ENCODE measurements at places on chromosomes 7 and 10.

DNA sequence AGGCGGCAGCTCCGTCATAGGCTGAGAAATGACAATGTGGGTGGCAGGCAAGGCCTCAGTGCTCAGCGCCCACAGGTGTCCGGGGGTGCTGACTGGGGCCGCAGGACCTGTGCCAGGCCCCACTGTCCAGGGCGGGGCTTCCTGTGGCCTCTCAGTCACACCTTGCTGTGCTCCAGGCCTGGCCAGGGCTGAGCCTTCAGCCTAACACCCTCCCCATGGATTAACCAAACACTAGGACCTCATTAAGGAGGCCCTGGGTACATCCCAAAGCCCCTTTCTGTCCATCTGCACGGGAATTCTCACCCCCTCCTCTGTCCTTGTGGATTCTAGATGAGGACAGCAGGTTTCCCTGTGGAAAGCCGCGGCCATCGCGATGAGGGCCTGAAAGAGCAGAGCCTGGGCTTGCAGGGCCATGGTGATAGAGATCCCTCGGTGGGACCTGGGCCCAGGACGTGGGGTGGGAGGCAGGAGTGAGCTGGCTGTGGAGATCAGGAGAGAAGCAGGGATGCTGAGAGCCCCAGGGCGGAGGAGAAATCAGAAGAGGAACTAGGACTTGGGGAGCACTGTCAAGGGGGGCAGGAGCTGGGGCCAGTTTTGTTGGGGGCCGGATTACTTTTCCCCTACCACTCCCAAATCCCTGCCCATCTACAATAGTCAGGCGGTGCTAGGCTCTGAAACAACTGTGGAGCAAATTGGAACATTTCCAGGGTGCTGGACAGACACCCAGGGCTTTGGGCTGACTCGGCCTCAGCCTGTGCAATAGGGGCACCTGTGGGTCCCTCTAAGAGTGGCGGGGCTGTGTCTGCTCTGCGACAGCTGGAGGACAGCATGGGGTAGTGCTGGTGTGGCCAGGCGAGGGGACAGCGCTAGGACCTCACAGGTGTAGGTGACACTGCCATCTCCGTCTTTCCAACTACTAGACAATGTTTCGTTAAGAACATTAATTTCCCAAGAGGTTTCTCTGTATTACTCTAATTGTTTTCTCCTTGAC, 23.3 kb upstream of the MNX1 start:
- no peak for DNase-seq

GRCh38 chr7:141158561-141158960, 84.7 kb downstream of the TMEM178B start:
- DNase-seq = peak; percentile 89

GRCh38 chr7:29866490-29866930, 60.2 kb downstream of the WIPF3 start:
- DNase-seq = no peak

DNA sequence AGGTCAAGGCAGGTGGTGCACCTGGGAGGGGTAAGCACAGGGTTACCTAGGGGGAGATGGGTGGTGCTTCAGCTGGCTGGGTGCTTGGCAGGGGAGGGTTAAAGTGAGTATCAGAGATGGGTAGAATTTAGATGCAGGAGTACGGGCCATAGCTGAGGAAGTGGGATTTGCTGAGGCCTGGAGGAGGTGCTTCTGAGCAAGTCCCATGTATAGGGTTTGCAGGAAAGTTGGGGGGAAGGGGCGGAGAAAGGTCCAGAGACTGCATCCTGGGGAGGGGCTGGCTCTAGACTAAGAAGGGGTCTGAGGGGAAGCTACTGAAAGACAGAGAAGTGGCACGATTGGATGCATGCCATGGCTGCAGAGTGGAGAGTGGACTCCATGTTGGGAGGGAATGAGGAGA, 281.6 kb upstream of the ZNF32 start:
- no peak for DNase-seq

DNA sequence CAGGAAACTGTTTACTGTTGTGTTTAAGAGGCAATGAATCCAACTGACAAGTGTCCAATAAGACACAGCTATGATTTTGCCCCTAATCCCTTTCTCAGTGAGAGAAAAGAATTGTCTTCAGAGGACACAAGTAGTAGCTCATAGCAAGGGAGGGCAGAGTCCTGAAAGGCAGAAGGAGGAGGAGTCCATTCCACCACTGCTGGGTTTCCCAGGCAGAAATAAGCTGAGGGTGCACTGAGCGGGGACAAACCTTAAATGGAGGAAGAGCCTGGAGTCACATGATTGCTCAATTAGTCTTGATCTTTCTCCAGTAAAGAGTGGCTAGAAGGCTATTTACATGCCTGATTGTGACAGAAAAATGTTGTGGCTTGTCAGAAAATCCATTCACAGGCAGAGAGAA, 573.8 kb downstream of the POM121L12 start:
- DNase-seq = no peak

GRCh38 chr10:112314822-112315474, 31.7 kb downstream of the TECTB start:
- peak; percentile 67 for DNase-seq

- DNase-seq = no peak
Observed at GRCh38 chr10:128567551-128567950, 441.3 kb upstream of the MKI67 start.

DNA sequence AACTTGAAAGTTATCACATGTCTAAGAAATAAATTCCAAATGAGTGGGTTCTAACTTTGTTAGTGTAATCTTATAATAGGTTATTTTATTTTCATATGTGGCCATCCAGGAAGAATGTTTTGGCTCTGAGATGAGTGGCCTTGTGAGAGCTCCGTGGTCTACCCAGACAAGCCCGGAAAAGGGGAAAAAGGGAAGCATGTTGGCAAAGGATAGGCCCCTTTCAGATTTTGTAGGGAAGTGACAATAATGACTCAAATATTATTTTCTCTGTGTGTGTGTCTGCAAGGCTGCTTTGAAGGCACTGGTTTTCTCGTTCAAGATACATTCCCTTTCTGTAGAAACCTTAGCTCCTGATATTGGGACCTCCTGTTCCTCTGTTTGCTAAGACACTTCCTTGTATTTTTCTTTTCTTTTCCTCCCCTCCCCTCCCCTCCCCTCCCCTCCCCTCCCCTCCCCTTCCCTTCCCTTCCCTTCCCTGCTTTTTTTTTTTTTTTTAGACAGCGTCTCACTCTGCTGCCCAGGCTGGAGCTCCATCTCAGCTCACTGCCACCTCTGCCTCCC, 240.8 kb downstream of the LRMDA start:
- DNase-seq = no peak

DNA sequence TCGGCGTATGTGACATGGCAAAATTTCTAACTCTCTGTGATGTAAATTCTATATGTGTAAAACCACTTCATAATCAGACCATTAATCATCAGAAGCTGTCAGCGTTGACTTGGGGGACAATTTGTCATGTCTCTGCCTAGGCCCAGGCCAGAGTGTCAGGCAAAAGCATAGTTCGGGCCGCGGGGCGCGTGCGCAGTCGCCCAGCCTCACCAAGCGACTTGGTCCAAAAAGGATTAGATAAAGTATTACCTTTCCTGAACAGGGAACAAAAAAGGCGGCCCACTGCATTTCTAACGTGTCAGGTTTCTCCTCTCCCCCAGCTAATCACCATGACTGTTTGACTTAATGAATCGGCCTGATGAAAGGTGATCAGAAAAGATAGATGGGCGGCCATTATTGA, 114.2 kb downstream of the EBF3 start:
- no peak for DNase-seq

DNA sequence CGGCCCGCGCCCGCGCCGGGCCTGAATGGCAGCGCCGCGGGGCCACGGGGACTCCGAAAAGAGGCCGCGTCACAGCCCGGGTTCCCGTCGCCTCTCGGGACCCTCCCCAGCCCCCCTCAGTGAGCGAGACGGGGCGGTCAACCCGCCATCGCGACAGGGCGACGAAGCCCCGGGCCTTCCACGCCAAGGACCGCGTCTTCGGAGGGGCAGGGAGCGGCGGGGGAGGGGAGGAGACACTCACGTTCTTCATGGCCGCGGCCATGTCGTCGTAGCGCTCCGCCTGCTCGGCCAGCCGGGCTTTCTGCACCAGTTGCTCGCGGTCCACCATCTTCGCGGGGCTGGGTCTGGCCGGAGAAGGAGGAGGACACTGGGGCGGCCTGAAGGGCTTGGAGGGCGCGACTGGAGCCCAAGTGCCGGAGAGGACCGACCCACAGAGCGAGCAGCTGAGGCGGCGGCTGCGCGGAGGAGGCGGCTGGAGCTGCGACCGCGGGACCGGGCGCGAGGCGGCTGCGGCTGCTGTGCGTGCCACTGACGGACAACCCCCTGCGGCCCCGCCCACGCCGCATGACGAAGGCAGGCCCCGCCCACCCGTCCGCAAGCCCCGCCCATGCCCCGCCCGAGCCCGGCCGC, at the start of gene YWHAG:
Gene YWHAG (minus strand): TSS at position 511 of the 630 bp plus-strand sequence. CDS start 183 bp downstream, at position 328.
- DNase-seq = peak; percentile 93

DNA sequence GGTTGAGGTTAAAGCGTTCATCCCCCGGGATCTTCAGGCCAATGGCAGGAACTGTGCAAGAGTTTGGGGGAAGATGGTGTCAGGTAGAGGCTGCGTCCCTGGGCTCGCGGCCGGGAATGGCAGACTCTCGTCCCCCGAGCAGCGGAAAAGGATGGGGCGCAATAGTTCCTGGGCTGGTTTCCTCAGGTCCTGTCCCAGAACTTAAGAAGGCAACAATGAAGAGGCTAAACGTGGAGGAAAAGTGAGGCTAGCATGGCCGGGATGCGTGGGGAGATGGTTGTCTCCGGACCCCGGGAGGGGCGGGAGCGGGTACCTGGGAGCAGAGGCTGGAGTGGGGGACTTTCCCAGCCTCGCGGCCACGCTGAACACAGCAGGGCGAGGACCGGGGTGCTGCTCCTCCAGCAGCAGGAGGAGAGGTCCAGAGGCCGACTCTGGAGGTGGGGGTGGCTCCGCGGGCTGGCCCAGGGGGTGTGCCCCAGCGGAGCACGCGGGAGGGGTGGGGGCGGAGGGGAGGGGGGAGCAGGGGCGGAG, 882 bp downstream of the IRF5 start:
- no peak for DNase-seq

DNA sequence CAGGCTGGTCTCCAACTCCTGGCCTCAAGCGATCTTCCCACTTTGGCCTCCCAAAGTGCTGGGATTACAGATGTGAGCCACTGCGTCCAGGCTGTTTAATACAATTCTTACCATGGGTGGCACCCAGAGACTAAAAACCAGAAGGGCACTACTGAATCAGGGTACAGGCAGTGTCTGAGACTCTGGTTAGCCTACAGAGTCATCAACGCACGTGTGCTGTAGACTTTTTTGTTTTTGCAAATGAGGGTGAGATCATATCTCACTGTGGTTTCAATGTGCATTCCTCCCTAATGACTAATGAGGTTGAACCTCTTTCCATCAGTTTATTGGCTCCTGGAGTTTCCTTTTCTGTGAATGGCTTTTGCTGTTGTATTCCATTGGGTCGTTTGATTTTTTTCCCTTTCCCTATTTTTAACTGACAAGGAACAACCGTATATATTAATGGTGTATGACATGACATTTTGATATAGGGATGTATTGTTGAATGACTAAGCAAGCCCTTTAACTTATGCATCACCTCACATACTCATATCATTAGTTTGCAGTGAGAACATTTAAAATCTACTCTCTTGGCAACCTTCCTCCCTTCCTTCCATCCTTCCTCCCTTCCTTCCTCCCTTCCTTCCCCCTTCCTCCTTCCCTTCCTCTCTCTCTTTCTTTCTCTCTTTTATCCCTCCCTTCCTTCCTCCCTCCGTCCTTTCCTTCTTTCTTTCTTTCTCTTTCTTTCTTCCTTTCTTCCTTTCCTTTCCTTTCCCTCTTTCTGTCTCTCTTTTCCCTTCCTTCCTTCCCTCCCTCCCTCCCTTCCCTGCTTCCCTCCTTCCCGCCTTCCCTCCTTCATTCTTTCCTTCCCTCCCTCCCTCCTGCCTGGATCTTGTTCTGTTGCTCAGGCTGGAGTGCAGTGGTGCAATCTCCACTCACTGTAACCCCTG, 9.3 kb upstream of the TMEM270 start:
- DNase-seq = peak; percentile 86

DNA sequence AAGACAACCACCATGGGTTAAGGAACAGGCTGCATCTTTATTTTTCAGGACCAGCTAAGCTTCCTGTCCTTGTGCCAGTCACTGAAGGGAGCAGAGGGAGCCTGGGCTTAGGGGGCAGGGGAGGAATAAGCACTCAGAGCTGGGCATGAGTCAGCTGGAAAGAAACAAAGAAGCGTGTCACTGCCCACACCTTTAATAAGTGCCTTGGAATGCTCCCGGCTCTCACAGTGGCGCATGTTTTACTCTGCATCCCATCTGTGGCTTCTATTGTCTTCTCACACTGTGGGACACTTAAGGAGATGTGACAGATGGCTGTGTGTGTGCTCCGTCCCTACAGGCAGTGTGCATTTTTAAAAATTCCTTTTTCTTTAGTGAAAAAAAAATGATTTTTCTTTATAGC, 71.7 kb downstream of the MTURN start:
- DNase-seq = peak; percentile 16

- DNase-seq = peak; percentile 90
Observed at GRCh38 chr10:120850911-120851865, at the start of gene WDR11. Gene WDR11 (plus strand): TSS chr10:120851362. CDS start chr10:120851421, 59 bp downstream.

GRCh38 chr10:43230101-43230908, 36.6 kb downstream of the RASGEF1A start:
- DNase-seq = no peak

- no peak for DNase-seq
Observed at GRCh38 chr10:81472927-81473470, 402.0 kb upstream of the NRG3 start.

DNA sequence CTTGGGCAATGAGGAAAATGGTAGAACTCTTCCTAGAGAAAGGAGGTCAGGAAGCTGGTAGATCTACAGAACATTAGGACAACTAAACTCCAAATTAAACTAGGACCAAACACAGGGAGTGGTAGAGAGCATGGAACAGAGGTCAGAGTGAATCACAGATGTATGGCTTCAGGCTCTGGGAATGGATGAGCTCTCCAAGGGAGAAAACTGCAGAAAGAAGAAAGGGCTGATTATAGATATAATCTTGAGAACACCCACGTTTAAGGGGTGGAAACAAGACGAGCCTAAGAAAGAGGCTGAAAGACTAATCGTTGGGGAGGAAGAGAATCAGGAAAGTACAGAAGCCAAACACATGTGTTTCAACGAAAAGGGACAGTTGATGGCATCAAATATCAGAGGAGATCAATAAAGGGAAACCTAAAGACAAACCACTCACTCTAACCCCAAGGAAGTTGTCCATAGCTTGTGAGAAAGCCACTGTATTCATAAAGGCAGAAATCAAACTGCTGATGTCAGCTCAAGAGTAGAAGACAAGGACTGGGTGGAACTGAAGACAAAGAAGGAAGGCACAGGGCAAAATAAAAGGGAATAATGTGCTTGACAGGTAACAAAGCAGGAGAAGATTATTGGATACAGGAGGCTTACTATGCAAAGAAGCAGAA, 41.4 kb downstream of the NUDCD3 start:
- no peak for DNase-seq

GRCh38 chr7:35003679-35004303, 33.5 kb downstream of the DPY19L1 start:
- peak; percentile 16 for DNase-seq
